ENCODE measurements at places on chromosomes 4 and X.
A peak's percentile ranks its signal among the peaks of the same experiment; 100 is the strongest.

DNA sequence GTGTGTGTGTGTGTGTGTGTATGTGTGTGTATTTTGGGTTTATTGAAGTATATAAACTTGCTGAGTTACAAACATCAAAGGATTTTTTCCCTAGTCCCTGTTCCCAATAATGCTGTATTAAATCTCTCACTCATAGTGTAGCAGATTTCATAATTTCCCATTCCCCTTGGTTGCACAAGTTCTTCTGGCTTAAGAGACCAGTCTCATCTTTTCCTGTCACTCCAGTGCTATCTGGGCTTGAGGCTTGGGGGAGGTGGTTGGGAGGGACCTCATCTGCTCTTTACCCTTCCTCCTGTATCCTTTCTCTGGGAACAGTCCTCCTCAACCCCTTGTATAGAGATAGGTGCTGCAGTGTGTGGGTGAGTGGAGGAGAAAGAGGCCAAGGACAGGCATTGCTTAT, 285.4 kb upstream of the BOD1L1 start:
- DNase-seq: no peak

DNA sequence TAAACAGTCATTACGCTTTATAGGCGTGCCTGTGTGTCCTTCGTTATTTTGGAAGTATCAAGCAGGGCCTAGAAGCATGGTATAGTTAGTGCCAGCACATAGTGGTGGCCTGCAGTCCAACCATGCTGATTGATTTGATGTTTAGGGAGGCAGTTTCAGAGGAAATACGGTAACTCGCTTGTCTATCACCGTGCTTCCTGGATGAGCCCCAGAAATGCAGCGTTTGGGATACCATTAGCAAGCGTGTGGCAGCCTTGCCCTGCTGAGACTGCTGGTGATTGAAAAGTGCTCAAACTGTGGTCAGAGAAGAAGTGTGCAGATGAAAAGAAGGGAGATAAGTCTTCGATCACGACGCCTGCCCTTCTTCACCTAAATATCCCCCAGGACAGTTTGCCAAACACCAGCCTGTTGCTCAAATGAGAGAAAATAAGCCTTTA, 158.4 kb downstream of the CHIC2 start:
- DNase-seq: peak; percentile 20

GRCh38 chrX:139844884-139845283, 88.0 kb downstream of the ATP11C start:
- DNase-seq: no peak

- no peak for DNase-seq
Measured at GRCh38 chrX:10288373-10288975, 131.7 kb downstream of the CLCN4 start.

GRCh38 chr4:74038086-74038424, 434 bp downstream of the CXCL3 start:
- DNase-seq: no peak

- peak; percentile 91 for DNase-seq
Measured at GRCh38 chr4:89000844-89001360, 56.1 kb downstream of the FAM13A start.

GRCh38 chr4:133565379-133565778, 416.3 kb downstream of the PCDH10 start:
- DNase-seq: peak; percentile 79

GRCh38 chr4:87073199-87074120, 138.6 kb downstream of the AFF1 start:
- DNase-seq: peak; percentile 58

GRCh38 chr4:89995006-89995405, 100.4 kb downstream of the MMRN1 start:
- DNase-seq: no peak

DNA sequence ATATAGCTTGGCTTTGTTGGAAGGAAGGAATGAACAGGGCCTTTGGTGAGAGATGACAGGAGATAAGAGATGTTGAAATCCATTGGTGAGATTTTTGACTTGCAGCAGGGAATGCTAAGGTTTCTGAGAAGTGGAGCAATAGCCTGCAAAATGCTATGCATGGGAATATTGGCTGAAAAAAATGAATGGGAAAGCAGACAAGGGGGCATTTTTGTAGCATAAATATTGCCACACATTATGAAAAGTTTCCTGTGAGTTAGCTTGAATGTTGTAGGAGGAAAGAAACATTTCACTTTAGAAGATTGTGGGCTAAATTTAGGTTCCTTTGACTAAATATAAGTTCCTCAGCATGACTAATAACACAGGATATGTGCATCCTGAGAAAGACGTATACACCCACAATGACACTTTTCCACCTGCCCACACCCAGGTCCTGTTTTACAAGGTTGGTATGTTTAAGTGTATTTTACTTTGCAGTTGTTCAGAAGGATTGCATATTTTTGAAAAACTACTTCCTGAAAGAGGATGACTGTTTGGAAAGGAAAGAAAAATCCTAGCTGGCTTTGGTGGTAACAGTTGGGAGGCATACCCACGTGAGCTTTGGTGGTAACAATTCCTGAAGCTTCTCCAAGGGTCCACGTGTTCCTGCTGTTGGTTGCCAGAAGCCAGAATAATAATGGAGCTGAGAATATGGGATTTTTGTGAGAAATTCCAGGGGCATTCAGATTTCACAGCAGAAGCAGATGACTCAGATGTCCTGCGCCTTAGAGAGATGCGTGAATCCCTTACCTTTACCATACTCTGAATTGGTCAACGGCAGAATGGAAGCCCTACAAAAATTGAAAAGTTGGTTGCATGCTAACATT, 28.5 kb downstream of the PHEX start:
- DNase-seq: no peak

GRCh38 chrX:134369576-134369975, 90.4 kb upstream of the HPRT1 start:
- DNase-seq: no peak

DNA sequence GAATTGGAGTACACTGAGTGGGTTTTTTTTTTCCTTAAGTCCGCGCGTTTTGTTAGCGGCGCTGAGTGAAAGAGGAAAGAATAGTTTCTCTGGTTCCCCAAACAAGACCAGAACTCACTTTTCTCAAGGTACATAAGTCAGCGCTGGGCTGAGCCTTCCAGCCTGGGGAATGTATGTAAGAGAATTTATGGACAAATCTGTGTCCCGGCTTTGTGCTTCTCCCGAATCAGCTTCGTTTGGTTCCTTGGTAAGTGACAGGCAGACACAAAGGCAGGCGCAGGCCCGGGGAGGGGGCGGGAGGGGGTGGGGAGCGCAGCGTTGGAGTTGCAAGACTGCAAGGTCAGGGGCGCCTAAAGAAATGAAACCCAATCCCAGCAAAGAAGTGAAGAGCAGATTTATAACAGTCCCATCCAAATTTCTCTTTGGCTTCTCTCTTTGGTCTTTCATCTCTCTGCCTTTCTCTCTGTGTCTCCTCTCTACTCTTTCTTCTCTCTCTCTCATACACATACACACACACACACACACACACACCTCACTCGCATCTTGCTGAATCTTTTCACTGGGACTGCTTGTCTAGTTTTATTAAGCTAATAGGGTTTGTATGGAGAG, 981 bp downstream of the TET2 start:
- DNase-seq: no peak

GRCh38 chrX:43817444-43817843, 64.8 kb downstream of the MAOB start:
- no peak for DNase-seq

DNA sequence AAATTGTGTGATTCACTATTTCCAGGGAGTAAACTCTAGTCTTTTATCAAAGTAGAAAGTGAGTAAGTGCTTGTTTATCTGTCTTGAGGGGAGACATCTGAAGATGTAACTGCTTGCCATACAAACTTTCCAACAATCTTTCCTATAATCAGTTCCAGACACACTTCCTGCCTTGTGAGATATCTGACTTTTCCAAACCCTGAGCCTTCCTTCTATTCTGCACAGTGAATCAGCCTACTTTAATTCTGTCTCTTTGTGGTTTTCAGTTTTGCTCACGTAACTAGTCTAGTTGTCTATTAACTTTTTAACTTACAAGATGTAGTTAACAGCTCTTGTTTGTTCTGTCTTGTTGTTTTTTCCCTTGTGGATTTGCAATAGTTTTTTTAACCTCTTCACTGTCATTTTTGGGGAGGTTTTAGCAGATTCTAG, 947.8 kb downstream of the C4orf33 start:
- DNase-seq: no peak

DNA sequence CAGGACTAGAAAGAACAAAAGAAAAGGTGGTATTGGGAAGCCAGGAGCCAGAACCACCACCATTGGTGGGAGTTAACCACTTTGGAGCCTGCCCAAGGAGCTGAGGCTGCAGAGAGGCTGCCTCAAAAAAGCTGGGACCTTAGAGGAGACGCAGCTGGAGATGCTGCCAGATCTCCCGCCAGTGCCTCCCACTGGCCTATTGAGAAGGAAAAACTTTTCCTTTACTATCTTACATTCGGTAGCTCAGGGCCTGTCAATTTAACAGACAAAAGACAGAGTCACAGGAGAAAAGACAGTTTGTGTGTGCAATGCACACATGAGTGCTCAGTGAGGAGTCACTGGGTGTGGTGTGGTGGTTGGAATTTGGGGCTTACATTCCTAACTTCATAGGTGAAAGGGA, 52.4 kb upstream of the HPSE start:
- no peak for DNase-seq

DNA sequence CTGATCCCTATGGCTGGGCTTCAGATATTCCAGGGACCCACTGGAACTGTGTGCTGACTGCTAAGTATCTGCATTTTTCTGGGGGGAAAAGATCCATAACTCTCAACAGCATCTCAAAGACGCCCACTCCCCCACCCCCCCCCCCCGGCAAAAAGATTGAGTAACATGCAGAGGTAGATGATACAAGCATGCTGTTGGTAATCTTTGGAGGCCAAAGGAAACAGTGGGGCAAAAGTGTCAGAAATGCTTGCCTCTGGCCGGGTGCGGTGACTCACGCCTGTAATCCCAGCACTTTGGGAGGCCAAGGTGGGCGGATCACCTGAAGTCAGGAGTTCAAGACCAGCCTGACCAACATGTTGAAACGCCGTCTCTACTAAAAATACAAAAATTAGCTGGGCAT, 12.2 kb downstream of the XPNPEP2 start:
- DNase-seq: no peak

GRCh38 chr4:68797618-68798017, 18.2 kb upstream of the UGT2B10 start:
- DNase-seq: no peak

DNA sequence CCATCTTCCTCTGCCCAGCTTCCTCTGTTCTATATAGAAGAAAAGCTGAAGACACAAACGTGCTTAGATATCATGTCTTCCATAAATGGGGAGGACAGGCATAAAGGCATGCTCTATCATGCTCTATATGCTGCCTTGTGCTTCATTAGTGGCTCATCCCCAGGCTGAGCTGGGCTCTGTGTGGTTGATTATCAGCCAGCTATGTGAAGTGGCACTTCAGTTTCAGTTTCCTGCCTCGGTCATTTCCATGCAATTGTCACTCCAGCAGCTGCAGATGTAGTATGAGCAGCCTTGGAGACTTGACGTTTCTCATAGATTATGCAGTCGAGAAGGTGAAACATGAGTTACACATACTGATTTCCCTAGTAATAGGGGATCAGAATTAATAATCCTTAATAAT, 106.2 kb downstream of the SYTL5 start:
- DNase-seq: no peak

GRCh38 chr4:184232202-184232601, 14.5 kb upstream of the ENPP6 start:
- DNase-seq: no peak

DNA sequence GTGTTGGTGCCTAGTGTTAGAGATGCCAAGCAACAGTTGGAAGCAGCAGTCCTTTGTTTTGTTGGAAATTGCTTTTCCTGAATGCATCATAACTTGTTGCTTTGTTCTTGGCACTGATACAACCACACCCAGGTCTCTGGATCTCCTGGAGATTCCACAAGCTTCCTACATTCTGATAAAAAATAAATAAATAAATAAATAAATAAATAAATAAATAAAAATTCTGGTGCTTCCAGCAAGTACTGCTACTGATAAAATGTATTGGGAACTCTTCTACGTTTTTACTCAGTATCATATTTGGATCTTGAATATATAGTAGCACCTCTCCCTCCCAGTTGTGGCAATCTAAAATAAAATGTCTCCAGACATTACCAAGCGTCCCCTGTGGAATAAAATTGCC, 62.7 kb upstream of the GRID2 start:
- no peak for DNase-seq
